ENCODE measurements at places on chromosomes 1 and 21. TPM values are rescaled to one million over a fixed set of nuclear protein-coding genes. Genes with fewer than 3 reads are reported as not detected.
A peak's percentile ranks its signal among the peaks of the same experiment; 100 is the strongest.

DNA sequence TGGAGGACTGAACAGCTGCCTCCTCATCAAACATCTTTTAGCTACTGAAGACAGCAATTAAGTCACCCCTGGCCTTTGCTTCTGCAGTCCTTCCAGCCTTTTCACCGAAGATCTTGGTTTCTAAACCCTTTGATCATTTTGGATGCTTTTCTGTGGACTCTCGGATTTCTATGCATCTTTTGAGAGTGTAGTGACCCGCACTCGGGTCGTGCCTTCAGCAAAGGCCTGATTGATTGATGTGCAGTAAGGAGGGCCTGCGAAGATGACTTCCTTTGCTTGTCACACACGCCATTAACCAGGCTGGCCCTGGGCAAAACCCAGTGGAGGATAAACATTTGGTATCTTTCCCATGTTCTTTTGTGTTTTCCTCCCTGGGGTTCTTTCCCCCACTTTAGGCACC lies 157.5 kb upstream of the CD34 start:
- no peak for DNase-seq

DNA sequence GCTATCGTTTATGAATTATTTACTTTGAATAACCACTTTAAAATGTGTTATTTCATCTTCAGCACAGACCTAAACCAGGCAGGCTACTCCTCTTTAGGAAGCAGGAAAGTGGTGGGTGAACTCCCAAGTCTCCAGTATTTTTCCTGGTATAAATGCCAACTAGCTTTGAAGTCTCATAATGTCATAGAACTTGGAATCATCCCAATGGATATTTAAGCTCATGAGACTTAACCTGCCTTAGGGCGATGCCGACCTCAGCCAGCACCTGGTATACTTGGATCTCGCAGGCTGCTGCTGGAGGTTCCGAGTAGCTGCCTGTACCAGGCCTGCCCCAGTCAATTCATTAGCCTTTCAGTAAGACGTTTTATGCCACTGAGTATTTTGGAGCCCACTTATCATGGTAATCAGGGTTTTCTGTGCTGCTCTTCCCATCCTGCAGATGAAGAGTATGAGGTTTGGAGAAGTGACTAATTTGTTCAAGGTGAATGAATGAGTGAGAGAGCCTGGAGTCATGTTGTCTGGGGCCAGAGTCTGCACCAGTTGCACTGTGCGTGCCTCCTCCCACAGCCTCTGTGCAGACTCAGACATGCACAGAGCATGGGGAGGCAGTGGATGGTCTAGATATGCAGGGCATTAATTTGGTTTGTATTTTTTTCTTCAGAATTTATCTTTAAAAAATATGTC lies 34.9 kb downstream of the VANGL1 start:
- no peak for DNase-seq

- no peak for DNase-seq
These were observed 65.3 kb upstream of the BEND5 start for GRCh38 chr1:48841966-48842365.

- peak; percentile 67 for DNase-seq
These were observed 9.1 kb downstream of the EXO1 start for GRCh38 chr1:241857131-241857530.

GRCh38 chr1:72357411-72357810 lies 75.1 kb upstream of the NEGR1 start:
- DNase-seq: no peak

GRCh38 chr1:240484804-240485443 lies 127.0 kb downstream of the GREM2 start:
- no peak for DNase-seq

DNA sequence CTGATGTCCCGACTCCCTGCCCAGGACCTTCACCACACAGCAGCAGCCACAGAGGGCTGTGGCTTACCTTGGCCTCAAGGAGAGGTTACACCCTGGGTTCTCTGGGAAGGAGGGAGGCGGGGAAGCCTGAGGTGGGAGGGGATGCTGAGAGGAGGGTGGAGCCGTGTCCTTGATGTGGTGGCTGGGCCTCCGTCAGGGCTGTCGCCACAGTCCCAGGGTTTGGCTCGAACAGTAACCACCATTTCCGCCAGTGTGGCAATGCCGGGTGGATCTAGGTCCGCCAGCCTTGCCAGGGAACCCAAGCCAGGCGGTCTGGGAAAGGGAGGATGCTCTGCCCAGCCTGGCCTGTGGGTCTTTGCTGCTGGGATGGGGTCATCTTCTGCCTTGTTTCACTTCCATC lies 18.4 kb upstream of the CDCA8 start:
- no peak for DNase-seq

- DNase-seq: peak; percentile 23
These were observed 110.0 kb downstream of the GRIK3 start for GRCh38 chr1:36924282-36924811.

GRCh38 chr1:167862432-167863076 lies 51.4 kb downstream of the ADCY10 start:
- DNase-seq: no peak

- DNase-seq: no peak
These were observed 230.2 kb downstream of the KAZN start for GRCh38 chr1:14828665-14829064.

ATP13A2 gene
- total RNA-seq: 30.9 TPM

ACADM gene
- 50.0 TPM for total RNA-seq

TACSTD2 gene
- not detected for total RNA-seq

TNFRSF9 gene
- total RNA-seq: 0.07 TPM
